ENCODE measurements at places on chromosomes 5 and 9. TPM values are rescaled to one million over a fixed set of nuclear protein-coding genes. Genes with fewer than 3 reads are reported as not detected.
A peak's percentile ranks its signal among the peaks of the same experiment; 100 is the strongest.

- DNase-seq, result no peak
Measured at GRCh38 chr9:99264070-99264680, 42.1 kb downstream of the SEC61B start.

Gene RELL2
- total RNA-seq, result 17.5 TPM

GRCh38 chr5:37836592-37837413 lies 3.0 kb downstream of the GDNF start:
- no peak for DNase-seq

- no peak for DNase-seq
Measured at GRCh38 chr9:79745752-79746336, 174.1 kb downstream of the TLE4 start.

DNA sequence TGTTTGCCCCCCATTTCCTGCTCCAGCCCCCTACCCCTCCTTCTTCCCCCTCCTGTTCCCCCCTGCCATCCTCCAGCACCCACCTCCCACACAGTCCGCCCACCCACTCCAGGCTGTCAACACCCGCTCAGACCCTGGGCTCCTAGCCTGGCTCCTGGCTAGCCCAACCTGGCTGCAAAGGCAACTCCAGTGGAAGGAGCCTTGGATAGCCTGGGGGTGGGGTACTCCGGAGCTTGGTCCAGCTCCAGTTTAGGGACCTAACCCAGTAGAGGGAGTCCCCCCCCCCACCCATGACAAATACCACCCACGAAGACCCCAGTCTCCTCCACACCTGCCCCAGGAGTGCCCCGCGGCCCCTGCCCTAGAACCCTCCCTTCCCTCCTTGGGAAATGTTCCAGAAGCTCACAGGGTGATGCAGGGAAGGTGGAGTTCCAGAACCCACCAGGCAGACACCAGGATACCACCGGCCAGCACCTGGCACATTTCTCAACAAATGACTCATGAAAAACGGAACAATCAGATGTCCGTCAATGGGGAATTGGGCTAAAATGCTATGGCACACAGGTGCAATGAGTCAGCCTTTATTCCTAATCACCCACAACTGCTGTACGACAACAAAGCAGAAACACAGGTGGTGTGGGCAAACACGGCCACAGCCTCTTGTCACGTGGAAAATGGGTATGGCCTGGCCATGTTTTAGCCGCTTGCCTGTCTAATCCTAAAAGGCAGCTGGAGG lies 901 bp upstream of the SLC12A7 start:
- no peak for DNase-seq

- no peak for DNase-seq
Measured at GRCh38 chr9:87880116-87880515, 2.6 kb upstream of the SPATA31E1 start.

GRCh38 chr5:96763026-96763425 lies 44.7 kb downstream of the ERAP1 start:
- no peak for DNase-seq

DNA sequence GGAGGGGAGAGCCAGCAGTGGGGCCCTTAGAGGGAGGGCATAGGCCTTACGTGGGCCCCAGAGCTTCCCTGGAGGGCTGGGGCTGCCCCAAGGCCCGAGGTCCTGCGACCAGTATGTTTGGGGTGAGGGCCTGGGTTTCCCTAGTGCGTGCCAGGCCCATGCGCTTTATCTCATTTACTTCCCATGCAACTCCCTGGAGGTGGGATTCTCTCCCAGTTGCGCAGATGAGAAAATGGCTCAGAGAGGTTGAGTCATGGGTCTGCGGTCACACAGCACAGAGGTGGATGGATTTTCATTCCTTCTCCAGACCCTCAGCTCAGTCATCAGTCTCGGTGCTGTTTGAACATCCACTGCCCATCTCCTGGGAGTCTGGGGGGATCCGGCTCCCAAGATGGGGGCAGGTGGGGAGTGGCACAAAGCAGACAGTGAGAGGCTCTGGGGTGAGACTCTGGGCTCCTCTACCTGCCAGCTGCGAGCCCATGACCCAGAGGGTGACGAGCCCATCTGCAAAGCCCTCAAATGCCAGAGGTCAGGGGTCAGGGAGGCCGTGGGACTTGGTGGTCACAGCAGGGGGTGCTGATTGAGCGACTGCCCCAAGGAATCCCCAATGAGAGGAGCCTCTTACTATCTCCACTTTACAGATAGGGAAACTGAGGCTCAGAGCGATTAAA lies 171.2 kb downstream of the GAPVD1 start:
- DNase-seq, result no peak

DNA sequence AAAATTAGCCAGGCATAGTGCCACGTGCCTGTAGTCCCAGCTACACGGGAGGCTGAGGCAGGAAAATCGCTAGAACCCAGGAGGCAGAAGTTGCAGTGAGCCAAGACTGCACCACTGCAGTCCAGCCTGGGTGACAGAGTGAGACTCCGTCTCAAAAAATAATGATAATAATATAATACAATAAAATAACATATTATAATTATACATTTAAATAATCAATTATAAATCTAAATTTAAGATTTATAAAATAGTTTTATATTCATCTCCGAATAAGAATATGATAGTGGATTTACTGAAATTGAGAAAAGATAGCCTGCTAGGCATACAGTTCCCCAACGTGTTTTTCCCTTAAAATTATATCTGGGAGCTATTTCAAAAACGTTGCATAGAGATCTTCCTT lies 599.6 kb downstream of the CDH18 start:
- no peak for DNase-seq

DNA sequence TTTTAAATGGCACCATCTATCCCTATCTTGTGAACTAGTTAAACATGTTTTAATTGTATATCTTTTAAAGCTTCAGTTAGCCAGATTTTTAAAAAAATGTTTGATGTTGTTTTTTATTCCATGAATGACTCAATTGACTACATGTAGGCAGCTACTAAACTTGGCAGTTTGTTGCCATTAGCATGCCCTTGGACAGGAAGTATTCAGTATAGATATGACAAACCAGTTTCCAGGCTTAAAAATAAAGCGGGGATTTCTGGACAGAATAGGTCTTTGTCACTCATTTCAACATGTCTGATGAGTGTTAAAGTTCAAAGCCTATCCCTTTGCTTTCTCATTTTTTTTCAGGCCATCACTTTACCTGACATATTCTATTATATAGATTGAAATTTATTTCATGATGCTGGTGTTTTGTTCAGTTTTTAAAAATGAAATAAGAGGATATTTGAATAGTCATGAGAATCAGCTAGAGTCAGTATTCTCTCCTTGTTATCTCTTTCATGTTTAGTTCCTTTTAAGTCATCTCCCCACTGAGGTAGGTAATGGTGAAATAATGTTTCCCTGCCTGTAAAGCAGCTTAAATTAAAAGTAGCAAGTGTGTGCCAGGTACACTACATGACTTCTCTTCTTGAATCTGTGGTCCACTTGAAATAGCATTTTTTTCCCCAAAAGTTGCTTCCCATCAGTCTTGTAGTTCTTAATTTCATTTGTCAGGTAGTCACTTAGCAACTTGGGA lies 11.9 kb downstream of the TNFAIP8 start:
- DNase-seq, result peak; percentile 46
